CD8-positive, alpha-beta memory T cell (primary cell): ENCODE measurements at places on chromosomes 12 and 14. TPM values are rescaled to one million over a fixed set of nuclear protein-coding genes. Genes with fewer than 3 reads are reported as not detected.

Gene SLC38A2
- 58.4 TPM for polyA plus RNA-seq

- no peak for DNase-seq
Measured at GRCh38 chr14:78970677-78971076, 800.5 kb downstream of the NRXN3 start.

- DNase-seq = no peak
Measured at GRCh38 chr12:4431436-4431835, 14.2 kb downstream of the FGF6 start.

Gene ASCL1
- polyA plus RNA-seq = not detected

Gene TTC9
- polyA plus RNA-seq = 12.5 TPM

Gene ATXN2
- 27.7 TPM for polyA plus RNA-seq

DNA sequence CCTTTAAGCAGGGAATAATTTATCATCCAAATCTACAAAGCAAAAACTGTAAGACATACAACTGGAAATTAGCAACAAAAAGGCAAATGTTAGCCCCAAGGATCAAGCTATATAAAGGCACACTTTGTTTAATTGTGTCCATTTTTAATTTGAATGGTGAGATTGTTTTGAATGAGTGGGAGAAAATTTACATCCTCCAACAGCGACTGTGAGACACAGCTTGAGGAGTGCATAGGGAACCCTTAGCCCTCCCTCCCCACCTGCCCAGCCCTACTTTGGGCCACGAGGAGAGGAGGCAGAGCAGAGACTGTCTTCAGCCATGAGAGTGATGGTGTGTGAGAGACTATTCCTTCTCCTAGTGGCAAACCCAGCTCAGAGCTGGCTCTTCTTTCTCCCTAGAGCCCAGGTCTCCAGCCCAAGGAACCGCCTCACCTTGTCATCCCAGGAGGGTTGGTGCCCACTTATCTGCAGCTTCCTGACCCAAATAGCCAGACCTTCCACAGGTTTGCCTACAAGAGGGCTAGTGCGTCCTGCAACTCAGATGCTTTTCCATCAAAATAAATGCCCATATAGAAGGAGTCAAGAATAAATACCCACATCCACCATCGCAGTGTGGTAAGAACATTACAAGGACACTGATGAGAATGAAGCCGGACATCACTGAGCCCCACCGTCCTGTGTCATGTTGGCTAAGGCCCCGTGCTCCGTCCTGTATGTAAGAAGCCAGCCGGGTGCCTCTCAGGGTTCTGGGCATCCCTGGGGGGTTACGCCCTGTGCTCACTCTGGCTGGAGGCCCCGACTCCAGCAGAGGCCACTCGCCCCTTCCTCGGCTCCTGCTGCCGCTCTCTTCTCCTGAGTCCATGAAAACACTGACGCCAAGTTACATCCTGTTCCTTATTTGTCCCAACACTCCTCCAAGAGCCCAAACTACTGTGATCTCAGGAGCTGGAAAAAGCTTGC lies 36.4 kb upstream of the C14orf180 start:
- no peak for DNase-seq

DNA sequence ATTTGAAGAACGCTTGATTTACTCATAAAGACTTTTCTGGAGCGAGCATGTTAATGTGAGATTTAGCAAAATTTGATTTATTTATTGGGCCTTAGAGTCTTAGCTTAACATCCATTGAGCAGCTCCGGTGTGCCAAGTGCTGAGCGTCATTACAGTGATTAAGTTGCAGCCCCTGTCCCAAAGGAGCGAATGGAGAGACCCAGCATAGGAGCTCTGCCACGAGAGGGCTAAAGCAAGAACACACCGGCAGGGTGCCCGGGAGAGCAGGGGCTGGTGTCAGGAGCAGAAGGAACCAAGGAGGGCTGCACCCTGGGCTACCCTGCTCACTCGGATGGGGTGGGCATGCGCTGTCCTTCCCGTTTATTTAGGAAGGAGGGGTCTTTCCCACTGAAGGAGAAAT lies 50.6 kb downstream of the PPP2R5C start:
- DNase-seq = no peak

- no peak for DNase-seq
Measured at GRCh38 chr12:58592475-58593207, 327.7 kb downstream of the LRIG3 start.

- DNase-seq = no peak
Measured at GRCh38 chr14:20679907-20680306, 4.5 kb upstream of the RNASE4 start.

Gene GALNT16
- not detected for polyA plus RNA-seq

DNA sequence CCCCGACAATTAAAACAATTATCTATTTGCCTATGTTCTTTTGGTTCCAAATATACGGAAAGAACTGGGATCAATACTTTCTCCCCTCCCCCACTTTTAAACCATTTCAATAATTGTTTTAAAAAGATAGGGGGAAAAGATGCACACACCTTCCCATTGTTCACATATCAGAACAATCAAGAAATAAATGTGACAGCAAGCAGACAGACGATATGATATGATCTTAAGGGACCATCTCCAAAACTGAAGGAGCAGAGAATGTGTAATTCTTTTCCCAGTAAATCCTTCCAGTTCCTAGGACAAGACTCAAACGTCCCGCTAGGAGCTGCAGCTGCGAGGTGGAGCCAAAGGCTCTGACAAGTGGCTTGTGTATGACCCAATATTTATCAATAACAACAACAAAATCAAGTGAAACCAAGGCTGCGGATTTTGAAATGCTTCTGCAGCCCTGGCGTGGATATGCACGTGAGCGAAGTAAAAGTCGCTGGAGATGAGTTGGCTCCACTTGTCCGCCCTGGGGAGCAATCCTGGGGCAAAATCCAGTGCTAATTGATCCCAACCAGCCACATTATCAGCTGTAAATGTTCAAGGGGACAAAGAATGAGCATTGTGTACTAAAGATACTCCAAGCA lies 8.2 kb upstream of the FOXG1 start:
- DNase-seq = no peak

Gene CD69
- polyA plus RNA-seq = 253 TPM
